Dermis lymphatic vessel endothelial cell (primary cell): ENCODE measurements at places on chromosomes 16 and 17. TPM values are rescaled to one million over a fixed set of nuclear protein-coding genes. Genes with fewer than 3 reads are reported as not detected.

Gene RHBDF1
- 9.8 and 17.0 TPM in 2 replicates for total RNA-seq

Gene DPEP3
- total RNA-seq, result 0.09 and 0.11 TPM in 2 replicates

Gene LDAF1
- 1.5 and 3.3 TPM in 2 replicates for total RNA-seq

Gene MT1F
- 0.22 and 0.34 TPM in 2 replicates for total RNA-seq

Gene TBC1D3H
- not detected in 2 replicates for total RNA-seq

Gene KRTAP1-1
- not detected in 2 replicates for total RNA-seq

Gene GPR142
- total RNA-seq, result not detected in 2 replicates

Gene DNAAF1
- 0.09 TPM in 1 of 2 replicates, not detected in the other for total RNA-seq

Gene CES2
- total RNA-seq, result 13.8 and 15.1 TPM in 2 replicates

Gene CACNG5
- not detected in 2 replicates for total RNA-seq

Gene KRTAP4-9
- not detected in 2 replicates for total RNA-seq

Gene MYL11
- total RNA-seq, result not detected in 2 replicates

Gene KCNG4
- total RNA-seq, result not detected in 2 replicates

Gene P2RX1
- total RNA-seq, result not detected in 2 replicates

Gene LLGL2
- total RNA-seq, result 10.5 and 15.0 TPM in 2 replicates

Gene SMPD3
- total RNA-seq, result under 0.01 TPM in 2 replicates

Gene LRRC37A
- total RNA-seq, result 1.1 and 1.5 TPM in 2 replicates

Gene CRAMP1
- 10.1 and 10.4 TPM in 2 replicates for total RNA-seq

Gene PRSS33
- not detected in 2 replicates for total RNA-seq

Gene TRAPPC1
- total RNA-seq, result 49.1 and 54.8 TPM in 2 replicates

Gene NPIPA8
- not detected in 2 replicates for total RNA-seq

Gene HSD17B2
- 65.4 and 362 TPM in 2 replicates for total RNA-seq

Gene HAGH
- total RNA-seq, result 41.3 and 78.7 TPM in 2 replicates

Gene RNF112
- 0.34 and 0.54 TPM in 2 replicates for total RNA-seq

Gene HOXB1
- total RNA-seq, result not detected in 2 replicates

Gene NTN1
- 2.2 and 5.7 TPM in 2 replicates for total RNA-seq

Gene CCL4
- not detected in 2 replicates for total RNA-seq

Gene MMP28
- total RNA-seq, result 0.33 and 0.60 TPM in 2 replicates

Gene ABCC3
- 0.11 and 0.52 TPM in 2 replicates for total RNA-seq

Gene NUTF2
- 161 and 190 TPM in 2 replicates for total RNA-seq

Gene TMIGD1
- total RNA-seq, result not detected in 2 replicates

Gene RFNG
- 19.3 and 19.6 TPM in 2 replicates for total RNA-seq

Gene UMOD
- total RNA-seq, result not detected in 2 replicates

Gene TBC1D3I
- total RNA-seq, result 0.11 TPM in 1 of 2 replicates, not detected in the other

Gene KRT36
- total RNA-seq, result 0.22 and 0.34 TPM in 2 replicates

Gene CSF3
- 0.09 TPM in 1 of 2 replicates, not detected in the other for total RNA-seq

Gene RAB26
- total RNA-seq, result 0.26 and 0.65 TPM in 2 replicates

Gene SCN4A
- under 0.01 TPM in 2 replicates for total RNA-seq

Gene TMEM238L
- total RNA-seq, result not detected in 2 replicates

Gene GDPD1
- 1.1 and 1.4 TPM in 2 replicates for total RNA-seq

Gene CDRT15
- total RNA-seq, result not detected in 2 replicates

Gene TPSD1
- total RNA-seq, result not detected in 2 replicates

Gene KRTAP2-2
- not detected in 2 replicates for total RNA-seq

Gene HOXB3
- 1.7 and 5.7 TPM in 2 replicates for total RNA-seq

Gene CHST5
- total RNA-seq, result under 0.01 and 0.09 TPM in 2 replicates

Gene KCTD5
- total RNA-seq, result 13.3 and 15.0 TPM in 2 replicates

Gene NEURL4
- total RNA-seq, result 9.8 and 13.7 TPM in 2 replicates
